ENCODE measurements at places on chromosomes 2 and 18.

GRCh38 chr2:45763797-45764196, 112.3 kb downstream of the PRKCE start:
- DNase-seq: no peak

- DNase-seq: no peak
Measured at GRCh38 chr18:33928231-33928630, 296.5 kb downstream of the NOL4 start.

- no peak for DNase-seq
Measured at GRCh38 chr2:208542465-208543041, 136.0 kb downstream of the PTH2R start.

DNA sequence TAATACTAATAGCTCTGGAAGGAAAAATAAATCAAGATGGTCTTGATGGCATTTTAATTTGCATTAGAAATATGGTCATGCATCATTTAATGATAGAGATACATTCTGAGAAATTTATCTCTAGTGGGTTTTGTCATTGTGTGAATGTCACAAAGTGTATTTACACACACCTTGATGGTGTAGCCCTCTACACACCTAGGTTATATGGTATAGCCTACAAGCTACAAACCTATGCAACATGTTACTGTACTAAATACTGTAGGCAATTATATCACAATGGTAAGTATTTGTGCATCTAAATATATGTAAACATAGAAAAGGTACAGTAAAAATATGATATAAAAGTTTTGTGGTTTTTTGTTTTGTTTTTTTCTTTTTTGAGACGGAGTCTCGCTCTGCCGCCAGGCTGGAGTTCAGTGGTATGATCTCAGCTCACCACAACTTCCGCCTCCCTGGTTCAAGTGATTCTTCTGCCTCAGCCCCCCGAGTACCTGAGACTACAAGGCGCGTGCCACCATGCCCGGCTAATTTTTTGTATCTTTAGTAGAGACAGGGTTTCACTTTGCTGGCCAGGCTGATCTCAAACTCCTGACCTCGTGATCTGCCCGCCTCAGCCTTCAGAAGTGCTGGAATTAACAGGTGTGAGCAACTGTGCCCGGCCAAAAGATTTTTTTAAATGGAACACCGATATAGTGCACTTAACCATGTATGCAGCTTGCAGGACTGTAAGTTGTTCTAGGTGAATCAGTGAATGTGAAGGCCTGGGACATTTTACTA, 83.7 kb upstream of the UBXN4 start:
- DNase-seq: no peak

- DNase-seq: no peak
Measured at GRCh38 chr2:145799595-145800108, 1279.7 kb upstream of the ZEB2 start.

DNA sequence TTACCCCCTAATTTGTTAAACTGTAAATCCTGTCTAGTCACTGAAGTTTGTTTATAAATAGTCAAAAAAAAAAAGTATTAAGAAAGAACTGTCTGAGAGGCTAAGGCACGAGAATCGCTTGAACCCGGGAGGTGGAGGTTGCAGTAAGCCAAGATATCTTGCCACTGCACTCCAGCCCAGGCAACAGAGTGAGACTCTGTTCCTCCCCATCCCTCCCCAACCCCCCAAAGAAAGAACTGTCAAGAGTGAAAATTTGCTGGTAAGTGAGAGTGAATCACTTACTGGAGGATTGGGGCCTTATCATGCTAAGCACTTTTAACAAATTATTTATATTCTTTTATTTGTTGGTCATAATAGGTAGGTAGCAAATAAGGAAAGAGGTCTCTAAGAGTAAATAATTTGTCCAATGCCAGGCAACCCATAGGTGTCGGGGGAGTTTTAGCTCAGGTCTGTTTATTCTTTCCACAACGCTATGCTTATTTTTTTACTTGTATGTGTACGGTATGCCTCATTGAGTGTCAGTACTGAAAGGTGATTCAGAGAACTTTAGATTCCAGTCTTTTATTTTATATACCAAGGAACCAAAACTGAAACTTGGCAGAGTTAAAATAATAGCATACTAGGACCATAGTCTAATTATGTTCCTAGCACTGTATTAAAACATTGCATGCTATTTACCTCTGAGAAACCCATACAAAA, 2.5 kb downstream of the TAF4B start:
- DNase-seq: no peak

DNA sequence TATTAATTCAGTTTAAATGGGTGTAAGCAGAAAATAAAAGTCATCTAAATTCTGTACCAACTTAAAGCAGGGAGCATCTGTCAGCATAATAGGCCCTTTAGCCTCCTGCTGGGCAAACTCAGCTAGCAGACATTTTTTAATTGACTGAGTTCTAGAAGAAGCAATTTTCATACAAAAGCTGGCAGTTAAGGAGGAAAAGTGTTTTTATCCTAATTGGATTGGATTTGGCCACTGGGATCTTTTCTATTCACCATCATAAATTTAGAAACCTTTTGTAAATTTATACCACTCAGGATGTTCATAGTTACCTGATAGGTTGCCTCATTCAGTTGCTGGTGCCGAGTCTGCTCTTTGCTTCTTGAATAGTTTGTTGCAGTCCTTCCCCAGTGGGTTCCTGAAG, 262.7 kb upstream of the FSIP2 start:
- no peak for DNase-seq

DNA sequence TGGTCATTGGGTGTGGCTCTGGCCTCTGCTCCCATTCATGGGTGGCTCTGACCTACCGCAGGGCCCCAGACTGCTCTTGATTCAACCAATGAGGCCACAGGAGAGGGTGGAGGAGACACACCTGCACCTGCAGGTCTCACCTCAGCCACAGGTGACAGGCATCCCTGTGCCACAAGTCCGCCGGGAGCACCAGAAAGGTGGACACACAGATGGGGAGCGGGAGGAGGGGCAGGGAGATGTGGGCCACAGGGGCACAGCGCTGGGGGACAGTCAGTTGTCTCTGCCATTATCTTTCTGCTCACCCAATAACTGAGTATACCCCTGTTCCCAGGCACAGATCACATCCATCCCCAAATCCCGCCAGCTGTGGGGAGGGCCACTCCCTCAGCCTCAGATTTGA, 189.1 kb upstream of the SALL3 start:
- DNase-seq: no peak

DNA sequence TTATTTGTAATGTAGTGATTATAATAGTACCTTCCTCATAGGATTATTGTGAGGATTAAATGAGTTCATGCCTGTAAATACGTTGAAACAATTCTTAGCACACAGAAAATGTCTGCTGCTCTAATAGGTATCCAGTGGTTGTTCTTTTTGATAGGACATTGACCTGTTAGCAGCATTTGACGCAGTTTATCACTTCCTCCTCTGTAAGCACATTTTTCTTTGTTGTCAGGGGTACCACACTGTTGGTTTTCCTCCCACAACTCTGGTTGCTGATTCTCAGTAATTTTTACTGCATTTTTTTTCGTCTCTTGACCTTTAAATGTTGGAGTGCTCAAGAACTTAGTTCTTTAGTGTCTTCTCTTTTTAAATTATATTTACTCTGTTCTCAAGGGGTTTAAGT, 15.4 kb downstream of the PPM1B start:
- DNase-seq: no peak

DNA sequence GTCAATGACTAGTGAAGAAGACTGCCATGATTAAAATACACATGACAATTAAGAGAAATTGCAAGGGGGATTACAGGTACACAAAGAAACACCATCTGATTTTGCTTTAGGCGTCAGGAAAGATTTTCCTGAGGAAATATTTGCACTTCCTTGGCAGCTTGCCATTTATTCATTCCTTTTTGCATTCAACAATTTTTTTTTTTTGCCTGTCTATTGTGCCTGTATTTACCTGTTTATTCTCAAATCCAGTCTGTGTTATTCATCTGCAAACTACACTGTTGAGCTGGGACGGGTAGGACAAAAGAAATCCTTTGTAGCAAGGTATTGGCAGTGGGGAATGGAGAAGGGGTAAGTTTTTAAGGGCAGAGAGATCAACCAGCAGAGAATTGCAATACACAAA, 31.8 kb downstream of the SMAD2 start:
- no peak for DNase-seq

DNA sequence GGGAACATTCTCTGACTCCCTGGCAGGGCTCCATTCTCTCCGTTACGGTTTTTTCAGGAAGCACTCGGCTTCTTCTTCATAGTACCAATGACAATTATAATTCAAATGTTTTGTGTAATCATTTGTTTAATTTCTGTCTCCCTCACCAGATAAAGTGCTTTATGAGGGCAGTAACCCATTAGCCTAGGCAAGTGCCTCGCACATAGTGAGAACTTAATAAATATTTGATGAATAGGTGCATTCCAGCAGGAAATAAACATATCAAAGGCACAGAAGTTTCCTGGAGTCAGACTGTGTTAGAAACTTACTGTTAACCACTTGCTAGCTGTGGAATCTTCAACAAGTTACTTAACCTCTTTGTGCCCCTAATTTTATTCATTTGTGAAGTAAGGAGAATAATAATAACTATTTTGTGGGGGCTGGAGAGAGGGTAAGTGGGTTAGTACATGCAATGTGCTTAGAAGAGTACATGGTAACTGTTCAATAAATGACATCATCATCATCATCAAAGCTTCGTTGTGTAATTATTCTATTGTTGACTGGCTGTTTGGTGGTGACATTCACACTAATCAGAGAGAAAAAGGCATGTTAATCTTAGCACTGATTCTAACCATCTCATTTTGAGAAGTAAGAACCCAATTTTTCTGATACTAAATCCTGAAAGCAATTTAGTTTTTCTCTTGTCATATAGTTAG, 352.3 kb downstream of the INSIG2 start:
- no peak for DNase-seq

DNA sequence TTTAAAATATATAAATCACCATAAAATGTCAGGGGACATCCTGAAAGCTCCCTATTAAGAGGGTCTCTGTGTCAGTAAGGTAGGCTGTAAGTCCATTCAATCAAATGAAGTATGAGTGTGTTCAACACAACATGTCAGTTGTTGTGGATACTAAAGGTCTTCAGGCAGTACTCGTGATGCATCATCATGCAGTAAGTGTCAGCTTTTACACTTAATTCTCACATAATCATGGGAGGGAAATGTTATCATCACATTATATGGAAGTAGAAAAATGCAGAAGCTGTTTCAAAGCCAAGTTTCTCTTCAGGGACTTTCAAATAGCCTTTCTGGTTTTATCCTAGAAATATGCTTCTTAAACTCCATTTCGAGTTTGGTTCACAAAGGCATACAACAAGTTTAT, 477.1 kb upstream of the ID2 start:
- no peak for DNase-seq

GRCh38 chr2:54619660-54620231, 103.7 kb upstream of the EML6 start:
- no peak for DNase-seq

- DNase-seq: no peak
Measured at GRCh38 chr18:5995626-5996025, 100.3 kb upstream of the TMEM200C start.

- peak; percentile 33 for DNase-seq
Measured at GRCh38 chr2:10467401-10467800, 19.3 kb upstream of the ODC1 start.

GRCh38 chr2:218221000-218221399, 4.0 kb downstream of the ARPC2 start:
- no peak for DNase-seq

GRCh38 chr2:233399306-233400225, 45.3 kb downstream of the DGKD start:
- DNase-seq: no peak

DNA sequence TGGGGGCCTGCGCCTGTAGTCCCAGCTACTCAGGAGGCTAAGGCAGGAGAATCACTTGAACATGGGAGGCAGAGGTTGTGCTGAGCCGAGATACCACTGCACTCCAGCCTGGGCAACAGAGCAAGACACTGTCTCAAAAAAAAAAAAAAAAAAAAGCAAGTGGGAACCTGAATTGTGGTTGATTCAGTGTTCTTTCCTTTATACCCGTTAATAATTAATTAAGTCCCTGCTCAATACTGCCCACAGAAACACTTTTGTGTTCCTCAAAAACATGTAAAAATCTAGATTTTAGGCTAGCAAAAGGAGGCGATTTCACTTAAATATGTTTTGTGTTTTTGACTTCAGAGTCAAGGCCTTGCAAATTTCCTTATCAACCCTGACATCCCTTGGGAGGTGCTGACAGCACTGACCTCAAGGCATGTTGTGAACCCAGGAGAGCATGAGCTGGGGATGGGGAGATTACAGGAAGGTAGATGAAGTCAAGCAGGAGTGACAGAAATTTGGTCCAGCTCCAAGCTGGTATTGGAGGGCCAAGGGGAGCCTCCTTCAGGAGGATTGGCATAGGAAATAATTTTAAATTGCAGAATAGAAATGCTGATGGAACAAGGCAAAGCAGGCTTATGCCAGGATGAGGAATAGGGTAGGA, 89.0 kb upstream of the PNPT1 start:
- DNase-seq: no peak

DNA sequence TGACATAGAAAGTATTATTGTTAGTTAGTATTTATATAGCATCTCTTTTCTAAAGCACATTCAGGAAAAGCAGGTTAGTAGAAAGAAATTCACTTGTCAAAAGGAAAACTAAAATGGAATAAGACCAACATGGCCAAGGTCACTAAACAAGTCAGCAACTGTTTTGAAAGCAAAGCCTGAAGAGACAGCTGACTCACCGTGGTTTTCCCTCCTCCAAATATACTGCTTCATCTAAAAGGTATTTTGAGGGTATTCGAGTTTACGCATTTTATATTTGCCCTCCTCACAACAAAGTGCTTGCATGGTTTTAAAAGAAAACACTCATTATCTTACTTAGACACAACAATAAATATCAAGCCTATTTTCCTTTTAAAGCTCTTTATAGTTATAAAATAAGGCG, 24.0 kb downstream of the ZNF385B start:
- peak; percentile 56 for DNase-seq
